SK-N-SH (cell line): ENCODE measurements at places on chromosomes 4 and X.
A peak's percentile ranks its signal among the peaks of the same experiment; 100 is the strongest.

DNA sequence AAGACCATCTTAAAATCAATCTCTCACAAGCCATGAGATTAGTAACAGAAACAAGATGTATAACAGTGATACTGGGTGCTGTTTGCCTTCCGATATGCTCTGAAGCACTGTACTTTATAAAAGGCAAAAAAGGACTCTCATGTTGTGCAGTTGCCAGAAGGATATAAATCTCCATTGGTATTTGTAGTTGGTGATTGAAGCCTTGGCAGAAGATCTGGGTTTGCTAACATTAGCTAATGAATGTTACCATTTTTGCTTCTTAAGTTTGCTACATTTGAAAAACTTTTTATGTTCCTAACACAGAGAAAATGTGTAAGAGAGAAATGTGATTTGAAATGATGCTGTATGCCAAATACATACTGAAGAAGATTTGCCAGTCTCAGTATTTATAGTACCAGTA, 44.4 kb downstream of the RAP1GDS1 start:
- H3K4me3 ChIP-seq: no peak overlapping the region
- no peak overlapping the region for H3K27ac ChIP-seq
- no peaks in the 10 kb centered on the region for H3K27me3 ChIP-seq
- H3K36me3 ChIP-seq: peaks cover 12% of the 10 kb centered on the region
- DNase-seq: no peak

- no peaks in the 10 kb centered on the region for H3K4me1 ChIP-seq
- H3K27me3 ChIP-seq: no peaks in the 10 kb centered on the region; the same call in 1 of the 2 replicates
- peak within 1 kb of the TSS; percentile 54; the same call in 1 of the 2 replicates for H3K27ac ChIP-seq
- peak; percentile 60 for DNase-seq
- H3K36me3 ChIP-seq: no peaks in the 10 kb centered on the region
- peak within 1 kb of the TSS; percentile 73 for H3K4me3 ChIP-seq
Observed at GRCh38 chrX:55489314-55490009, at the start of gene USP51. TSS of gene USP51 (minus strand) at chrX:55489848. CDS start at chrX:55488939, 909 bp downstream.

DNA sequence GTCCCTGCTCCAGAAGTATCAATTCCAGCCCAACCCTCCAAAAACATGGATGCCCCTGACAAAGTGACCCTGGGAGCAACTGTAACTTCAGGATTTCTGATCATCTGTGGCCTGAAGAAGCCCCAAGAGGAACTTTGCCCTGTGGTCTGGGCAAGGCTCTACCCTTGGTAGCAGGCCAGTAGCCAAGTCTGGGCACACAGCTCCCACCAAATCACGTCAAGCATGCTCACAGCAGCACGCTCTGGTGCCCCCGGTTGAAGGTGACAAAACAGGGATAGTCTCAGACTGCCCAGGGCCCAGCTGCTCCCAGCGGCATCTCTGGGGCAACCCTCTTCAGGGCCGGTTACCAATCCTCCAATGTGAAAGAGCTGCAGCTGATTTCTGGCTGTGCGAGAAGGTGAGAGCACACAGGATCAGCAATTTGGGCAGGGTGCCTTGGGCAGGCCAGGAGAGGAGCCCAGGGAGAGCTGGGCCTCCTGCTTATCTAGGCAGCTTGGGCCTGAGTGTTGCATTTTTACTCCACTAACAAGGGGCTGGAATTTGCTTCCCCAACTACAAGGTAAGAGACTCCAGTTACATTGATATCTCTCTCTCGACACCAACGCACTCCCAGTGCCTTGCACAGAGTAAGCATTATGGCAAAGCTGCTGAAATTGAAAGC, 418.1 kb downstream of the BCOR start:
- H3K27ac ChIP-seq: no peak overlapping the region
- H3K4me3 ChIP-seq: no peak overlapping the region
- no peaks in the 10 kb centered on the region for H3K36me3 ChIP-seq
- DNase-seq: no peak
- peaks cover 15% of the 10 kb centered on the region; the same call in 1 of the 2 replicates for H3K4me1 ChIP-seq

- DNase-seq: no peak
- no peaks in the 10 kb centered on the region for H3K4me1 ChIP-seq
- H3K36me3 ChIP-seq: no peaks in the 10 kb centered on the region
- no peak overlapping the region for H3K4me3 ChIP-seq
Observed at GRCh38 chr4:13368217-13368616, 115.9 kb downstream of the RAB28 start.

- no peaks in the 10 kb centered on the region for H3K27me3 ChIP-seq
- H3K36me3 ChIP-seq: peaks cover 55% of the 10 kb centered on the region
- H3K4me3 ChIP-seq: no peak overlapping the region
- DNase-seq: no peak
- 0 out of 2 replicates have a peak, but pooled peaks cover 6% of the 10 kb centered on the region for H3K4me1 ChIP-seq
Observed at GRCh38 chr4:176668324-176668723, 124.4 kb downstream of the VEGFC start.

- no peaks in the 10 kb centered on the region for H3K27me3 ChIP-seq
- H3K27ac ChIP-seq: no peak overlapping the region
- DNase-seq: no peak
- no peak overlapping the region for H3K4me3 ChIP-seq
- no peaks in the 10 kb centered on the region for H3K36me3 ChIP-seq
- H3K4me1 ChIP-seq: no peaks in the 10 kb centered on the region
Observed at GRCh38 chr4:36123906-36124305, 120.4 kb downstream of the ARAP2 start.

DNA sequence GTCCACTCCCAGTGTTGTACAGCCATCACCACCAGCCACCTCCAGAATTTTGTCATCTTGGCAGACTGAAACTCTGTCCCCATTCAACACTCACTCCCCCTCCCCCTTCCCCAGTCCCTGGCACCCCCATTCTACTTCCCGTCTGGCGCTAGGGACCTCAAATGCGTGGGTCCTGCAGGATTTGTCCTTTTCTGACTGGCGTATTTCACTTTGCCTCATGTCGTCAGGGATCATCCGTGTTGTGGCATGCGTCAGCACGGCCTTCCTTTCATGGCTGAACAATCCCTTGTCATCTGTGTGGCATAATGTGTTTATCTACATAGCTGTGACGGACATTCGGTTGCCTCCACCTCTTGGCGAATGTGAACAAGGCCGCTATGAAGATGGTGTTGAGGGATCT, 5.5 kb downstream of the TADA2B start:
- DNase-seq: no peak
- no peak overlapping the region for H3K27ac ChIP-seq
- H3K4me1 ChIP-seq: peaks cover 21% of the 10 kb centered on the region
- no peaks in the 10 kb centered on the region for H3K36me3 ChIP-seq
- no peak overlapping the region for H3K4me3 ChIP-seq

DNA sequence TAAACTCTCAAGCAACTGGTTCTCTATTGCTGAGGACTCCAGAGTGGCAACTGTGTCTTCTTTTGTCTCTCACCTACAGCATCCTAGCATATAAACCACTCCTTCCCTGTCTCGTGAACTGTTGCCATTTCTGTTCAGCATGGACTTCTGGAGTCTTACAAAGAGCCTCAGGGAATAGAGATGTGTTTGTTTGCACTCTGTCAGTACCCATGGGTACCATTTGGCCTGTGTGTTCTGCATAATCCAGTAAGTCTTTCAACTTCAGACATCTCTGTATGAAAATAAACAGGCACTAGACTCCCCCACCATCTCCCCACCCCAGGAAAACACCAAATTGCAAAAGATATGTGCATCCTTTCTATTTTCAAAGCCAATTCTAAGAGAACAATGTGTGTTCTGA, 1351.6 kb upstream of the PABPC4L start:
- H3K4me1 ChIP-seq: no peaks in the 10 kb centered on the region
- no peaks in the 10 kb centered on the region for H3K27me3 ChIP-seq
- no peaks in the 10 kb centered on the region for H3K36me3 ChIP-seq
- no peak for DNase-seq

- no peaks in the 10 kb centered on the region for H3K36me3 ChIP-seq
- H3K4me1 ChIP-seq: no peaks in the 10 kb centered on the region
- no peak for DNase-seq
- H3K27ac ChIP-seq: no peak overlapping the region
- no peaks in the 10 kb centered on the region for H3K27me3 ChIP-seq
Observed at GRCh38 chr4:64417974-64418373, 8.7 kb upstream of the TECRL start.

- H3K4me3 ChIP-seq: no peak overlapping the region
- H3K27ac ChIP-seq: peak overlapping the region; percentile 99
- H3K4me1 ChIP-seq: peaks cover 65% of the 10 kb centered on the region
- peaks cover 3% of the 10 kb centered on the region; the same call in 1 of the 2 replicates for H3K36me3 ChIP-seq
- DNase-seq: no peak
Observed at GRCh38 chr4:7894098-7894676, 45.5 kb downstream of the AFAP1 start.

DNA sequence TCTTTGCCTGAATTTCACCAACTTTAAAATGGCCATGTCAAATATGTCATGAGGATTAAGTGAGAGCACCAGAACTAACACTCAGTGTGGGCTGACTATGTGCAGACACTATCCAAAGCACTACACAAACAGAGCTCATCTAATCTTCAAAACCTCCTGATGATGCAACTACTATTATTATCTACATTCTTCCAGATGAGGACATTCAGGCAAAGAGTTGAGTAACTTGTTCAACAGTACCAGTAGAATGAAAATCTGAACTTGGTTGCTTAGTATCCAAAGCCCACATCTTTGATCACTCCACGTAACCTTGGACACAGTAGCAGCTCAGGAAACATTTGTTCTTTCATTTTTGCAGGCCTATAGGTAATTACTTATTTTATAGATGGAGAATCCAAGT, 90.1 kb downstream of the ATP8A1 start:
- no peaks in the 10 kb centered on the region for H3K36me3 ChIP-seq
- peaks cover 11% of the 10 kb centered on the region for H3K4me1 ChIP-seq
- no peak overlapping the region for H3K4me3 ChIP-seq
- no peak overlapping the region for H3K27ac ChIP-seq
- H3K27me3 ChIP-seq: no peaks in the 10 kb centered on the region

DNA sequence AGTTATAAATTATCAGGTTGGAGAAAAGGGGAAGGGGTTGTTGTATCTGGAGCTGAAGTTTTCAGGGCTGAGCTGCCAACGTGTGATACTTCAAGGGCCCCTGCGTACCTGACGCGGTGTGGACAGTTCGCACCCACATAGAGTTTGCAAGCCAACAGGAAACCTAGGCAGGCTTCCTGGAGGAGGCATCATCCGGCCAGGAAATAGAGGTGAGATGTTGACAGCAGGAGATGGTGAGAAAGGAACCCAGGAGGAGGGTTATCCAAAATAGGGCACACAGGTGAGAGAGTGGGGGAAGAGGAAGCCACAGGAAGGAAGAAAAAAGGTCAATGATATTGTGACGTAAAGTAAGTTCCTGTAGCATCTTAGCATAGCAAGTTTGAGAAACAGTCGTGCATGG, 127.2 kb downstream of the DHRSX start:
- H3K4me1 ChIP-seq: no peaks in the 10 kb centered on the region
- H3K4me3 ChIP-seq: no peak overlapping the region
- no peak overlapping the region; the same call in 1 of the 2 replicates for H3K27ac ChIP-seq
- DNase-seq: no peak
- no peaks in the 10 kb centered on the region for H3K27me3 ChIP-seq
